Upper lobe of right lung (tissue), 1 donor: ENCODE measurements at places on chromosomes 5 and 9. TPM values are rescaled to one million over a fixed set of nuclear protein-coding genes. Genes with fewer than 3 reads are reported as not detected.

Gene GABRG2
- not detected for total RNA-seq

Gene GABRA1
- total RNA-seq, result not detected

Gene GFI1B
- 0.52 TPM for total RNA-seq

Gene UBE2QL1
- total RNA-seq, result not detected

Gene IFNB1
- not detected for total RNA-seq

Gene FOXI1
- total RNA-seq, result not detected

Gene SNAPC3
- total RNA-seq, result 31.3 TPM

Gene NUTM2G
- not detected for total RNA-seq

Gene KLHL3
- 6.8 TPM for total RNA-seq

Gene PCDHGA5
- 3.5 TPM for total RNA-seq

Gene ADCY2
- 0.17 TPM for total RNA-seq

Gene FAM221B
- not detected for total RNA-seq

Gene ECSCR
- total RNA-seq, result 47.2 TPM

Gene GABRP
- total RNA-seq, result not detected

Gene ADAMTS16
- 0.26 TPM for total RNA-seq

Gene FRRS1L
- 0.09 TPM for total RNA-seq

Gene EIF4E1B
- not detected for total RNA-seq

Gene TMC1
- total RNA-seq, result not detected

Gene BTNL3
- not detected for total RNA-seq

Gene SARDH
- total RNA-seq, result 6.8 TPM

Gene ARHGEF28
- 22.3 TPM for total RNA-seq

Gene FCHO2
- total RNA-seq, result 83.9 TPM

Gene OTP
- not detected for total RNA-seq

Gene MARCOL
- not detected for total RNA-seq

Gene PCDHA8
- total RNA-seq, result 0.49 TPM

Gene GADD45G
- total RNA-seq, result 19.8 TPM

Gene ARSI
- 4.0 TPM for total RNA-seq

Gene CCNO
- not detected for total RNA-seq

Gene SLC6A3
- 0.52 TPM for total RNA-seq

Gene TMEM215
- total RNA-seq, result not detected

Gene ZNF484
- total RNA-seq, result 8.8 TPM

Gene ZNF879
- total RNA-seq, result 6.7 TPM

Gene RNF180
- 14.0 TPM for total RNA-seq

Gene LHX3
- not detected for total RNA-seq

Gene OR13C9
- total RNA-seq, result not detected

Gene MOB3B
- 17.8 TPM for total RNA-seq

Gene GPR151
- total RNA-seq, result not detected

Gene CRB2
- 0.93 TPM for total RNA-seq

Gene JAKMIP2
- 7.5 TPM for total RNA-seq

Gene CHMP5
- 77.8 TPM for total RNA-seq

Gene CCDC187
- total RNA-seq, result 0.09 TPM

Gene ACOT12
- not detected for total RNA-seq

Gene SLC6A7
- total RNA-seq, result not detected

Gene FOXE1
- total RNA-seq, result not detected

Gene SLU7
- 49.2 TPM for total RNA-seq

Gene MSMP
- total RNA-seq, result not detected

Gene POLR1E
- 16.6 TPM for total RNA-seq

Gene OR1L6
- not detected for total RNA-seq

Gene HAVCR2
- total RNA-seq, result 30.7 TPM

Gene SLC25A2
- total RNA-seq, result 0.64 TPM
